ENCODE measurements at places on chromosomes 5 and 9. TPM values are rescaled to one million over a fixed set of nuclear protein-coding genes. Genes with fewer than 3 reads are reported as not detected.

- DNase-seq, result peak; percentile 20
Measured at GRCh38 chr5:98341038-98342032, 432.1 kb upstream of the RGMB start.

DNA sequence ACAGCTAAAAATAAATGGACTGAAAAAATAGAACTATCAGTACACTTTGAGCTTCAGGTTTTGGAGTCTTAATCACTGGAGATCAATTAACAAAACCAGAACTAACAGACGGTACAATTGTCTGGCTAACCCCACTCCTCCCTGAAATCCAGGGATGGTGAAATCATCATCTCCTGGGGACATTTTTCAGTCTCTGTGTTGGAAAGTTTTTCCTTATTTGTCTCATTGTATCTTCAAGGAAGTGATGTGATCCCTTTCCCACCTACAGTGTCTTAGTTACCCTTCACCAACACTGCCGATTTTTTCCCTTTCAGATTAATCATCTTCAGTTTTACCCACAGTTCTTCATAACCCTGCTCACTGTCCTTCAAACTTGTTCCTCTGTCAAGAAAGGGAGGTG is 81.9 kb downstream of the MAP1B start:
- no peak for DNase-seq

GRCh38 chr5:159844267-159845121 is 71.8 kb upstream of the ADRA1B start:
- no peak for DNase-seq

DNA sequence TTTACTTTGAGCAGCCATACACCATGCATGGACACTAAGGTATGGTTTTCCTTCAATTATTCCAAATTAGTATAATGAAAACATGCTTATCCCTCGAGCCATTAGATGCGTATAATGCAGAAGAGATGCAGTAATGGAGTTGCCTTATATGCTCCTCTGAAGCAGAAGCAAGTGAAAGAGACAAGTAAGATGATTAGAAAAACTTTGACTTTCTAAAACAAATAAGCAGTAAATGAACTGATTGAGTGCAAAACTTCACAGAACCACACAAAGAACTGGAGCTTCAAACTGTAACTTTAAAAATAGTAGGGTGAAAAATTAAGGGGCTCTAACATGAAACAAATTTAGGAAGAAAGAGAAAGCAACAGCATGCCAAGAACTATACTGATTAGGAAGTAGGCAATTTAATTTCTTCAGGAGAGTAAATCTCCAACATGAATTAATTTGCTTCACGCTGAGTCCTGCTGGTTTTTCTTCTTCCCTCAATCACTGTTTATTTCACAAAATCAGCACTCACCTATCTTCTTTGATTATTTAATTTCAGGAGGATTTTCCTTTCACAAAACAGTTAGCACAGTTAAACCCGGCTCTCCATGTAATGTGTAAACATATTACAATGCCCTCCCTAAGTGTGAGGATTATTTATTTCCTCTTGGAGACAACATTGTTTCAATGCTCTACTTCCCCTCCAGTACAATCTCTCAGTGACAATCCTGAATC is 90.3 kb upstream of the PAM start:
- DNase-seq, result no peak

DNA sequence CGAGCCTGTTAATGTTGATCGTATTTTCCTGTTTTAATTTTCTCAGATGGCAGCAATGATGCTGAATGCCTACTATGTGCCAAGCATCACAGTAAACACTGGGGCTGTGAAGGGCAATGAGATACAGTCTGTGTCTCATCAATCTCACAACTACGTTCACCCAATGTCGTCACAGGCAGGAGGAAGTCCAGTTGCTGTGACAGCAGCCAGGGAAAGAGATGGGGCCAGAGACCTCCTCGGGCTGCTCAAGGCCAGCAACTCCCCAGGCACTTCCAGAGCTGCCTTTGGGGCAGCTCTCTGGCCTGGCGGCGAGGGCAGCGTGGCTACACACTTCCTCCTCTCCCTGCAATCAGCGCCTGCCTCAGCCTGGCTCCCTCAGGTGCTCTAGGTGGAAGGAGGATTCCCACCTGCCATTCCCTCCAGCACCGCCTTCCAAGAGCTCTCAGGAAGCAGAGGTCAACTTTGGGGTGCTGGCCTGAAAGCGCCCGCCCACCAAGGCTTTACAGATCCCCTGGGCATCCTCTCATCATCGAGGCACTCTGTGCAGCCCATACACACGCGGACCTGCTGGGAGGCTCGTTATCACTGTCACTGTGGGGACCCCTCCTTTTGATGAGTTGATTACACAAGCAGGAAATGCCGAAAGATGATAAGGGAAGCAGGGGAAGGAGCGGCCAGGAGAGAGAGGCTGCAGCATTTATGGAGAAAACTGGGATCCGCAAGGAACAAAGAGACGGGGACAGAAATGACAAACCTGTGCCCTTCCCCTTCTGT is 159.2 kb downstream of the ZDHHC21 start:
- DNase-seq, result no peak

DNA sequence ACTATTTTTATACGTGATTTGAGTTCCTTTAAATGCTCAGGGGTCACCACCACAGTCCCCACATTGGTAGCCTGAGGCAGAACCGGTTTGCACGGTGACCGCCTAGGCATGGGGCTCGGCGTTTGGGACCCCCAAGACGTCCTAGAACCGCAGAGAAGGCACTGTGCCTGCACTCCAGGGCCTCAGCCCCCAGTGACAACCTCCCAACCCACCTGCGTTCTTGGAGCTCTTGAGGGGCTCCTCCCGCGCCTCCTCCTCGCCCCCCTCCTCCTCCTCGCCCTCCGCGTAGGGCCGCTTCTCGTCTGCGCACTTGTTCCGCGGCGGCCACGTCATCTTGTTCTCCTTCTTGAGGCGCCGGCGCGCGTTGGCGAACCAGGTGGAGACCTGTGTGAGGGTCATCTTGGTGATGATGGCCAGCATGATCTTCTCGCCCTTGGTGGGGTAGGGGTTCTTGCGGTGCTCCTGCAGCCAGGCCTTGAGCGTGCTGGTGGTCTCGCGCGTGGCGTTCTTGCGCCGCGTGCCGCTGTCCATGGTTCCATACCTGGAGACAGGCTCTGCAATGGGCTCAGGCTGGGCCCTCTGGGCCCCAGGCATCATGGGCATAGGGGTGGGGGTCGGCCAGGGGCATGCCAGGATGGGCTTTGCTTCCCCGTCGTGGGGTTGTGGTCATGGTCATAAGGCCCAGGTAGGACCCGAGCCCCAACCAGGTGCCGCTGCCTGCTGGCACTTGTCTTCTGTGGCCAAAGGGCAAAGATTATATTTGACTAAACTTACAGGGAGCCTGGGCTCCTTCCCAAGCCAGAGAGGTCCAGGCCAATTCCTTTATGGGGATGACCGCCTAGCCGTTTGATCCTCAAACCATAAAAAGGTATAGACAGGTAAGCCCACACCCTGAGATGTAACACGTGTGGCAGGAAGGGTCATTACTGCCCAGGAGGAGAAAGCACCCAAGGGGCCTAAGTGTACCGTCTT is 3.1 kb downstream of the IRX4 start:
- no peak for DNase-seq

DNA sequence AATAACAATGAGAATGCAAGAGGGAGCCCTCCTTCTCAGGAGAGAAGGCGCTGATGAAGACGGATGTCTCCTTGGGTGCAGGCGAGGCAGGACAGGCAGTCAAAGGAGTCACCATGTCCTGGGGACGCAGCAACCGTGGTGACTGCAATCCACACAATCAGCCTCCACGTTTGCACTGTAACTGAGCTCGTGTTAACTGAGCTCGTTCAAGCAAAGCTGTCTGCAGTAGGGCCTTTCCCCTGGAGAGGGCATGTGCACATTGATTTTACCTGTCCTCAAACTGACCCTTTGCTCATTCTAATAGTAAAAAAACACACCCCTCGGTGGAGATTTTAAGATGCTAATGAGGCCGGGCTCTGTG is 2.8 kb downstream of the SARDH start:
- DNase-seq, result no peak

GRCh38 chr5:109656829-109657228 is 32.9 kb upstream of the MAN2A1 start:
- DNase-seq, result peak; percentile 30

- no peak for DNase-seq
Measured at GRCh38 chr5:179914032-179914755, 6.5 kb upstream of the TBC1D9B start.

DNA sequence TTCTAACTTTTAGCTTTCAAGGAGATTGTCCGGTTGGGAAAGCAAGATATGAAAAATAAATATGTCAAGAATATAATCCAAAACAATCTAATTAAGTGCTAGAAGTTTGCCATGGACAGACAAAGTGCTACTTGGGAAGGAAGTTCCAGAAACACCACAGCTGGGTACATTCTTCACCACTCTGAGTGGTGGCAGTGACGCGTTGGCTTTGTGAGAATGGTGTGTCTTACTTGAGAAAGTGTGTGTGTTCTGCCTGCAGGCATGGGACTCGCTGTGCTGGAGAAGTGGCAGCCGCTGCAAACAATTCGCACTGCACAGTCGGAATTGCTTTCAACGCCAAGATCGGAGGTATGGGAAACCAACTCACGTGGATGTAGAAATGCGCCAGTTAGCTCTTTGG is 177.2 kb downstream of the PCSK5 start:
- DNase-seq, result no peak

DNA sequence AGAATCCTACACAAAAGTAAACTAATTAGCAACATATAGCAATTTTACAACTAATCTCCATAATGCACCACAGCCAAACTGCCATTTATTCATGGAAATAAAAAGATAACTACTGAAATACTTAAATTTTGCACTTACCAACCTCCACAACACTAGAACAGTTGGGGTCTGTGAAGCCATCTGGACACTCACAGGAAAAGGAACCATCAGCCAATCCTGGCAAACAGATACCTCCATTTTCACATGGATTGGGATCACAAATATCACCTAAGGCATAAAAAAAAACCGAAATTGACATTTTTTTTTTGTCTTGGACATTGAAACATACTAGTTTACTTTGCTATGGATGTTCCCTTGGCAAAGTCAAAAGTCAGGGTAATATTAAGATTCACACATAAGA is 130.7 kb downstream of the EDIL3 start:
- no peak for DNase-seq

GRCh38 chr5:141516672-141517025 is 27.8 kb downstream of the PCDHGC5 start:
- no peak for DNase-seq

DNA sequence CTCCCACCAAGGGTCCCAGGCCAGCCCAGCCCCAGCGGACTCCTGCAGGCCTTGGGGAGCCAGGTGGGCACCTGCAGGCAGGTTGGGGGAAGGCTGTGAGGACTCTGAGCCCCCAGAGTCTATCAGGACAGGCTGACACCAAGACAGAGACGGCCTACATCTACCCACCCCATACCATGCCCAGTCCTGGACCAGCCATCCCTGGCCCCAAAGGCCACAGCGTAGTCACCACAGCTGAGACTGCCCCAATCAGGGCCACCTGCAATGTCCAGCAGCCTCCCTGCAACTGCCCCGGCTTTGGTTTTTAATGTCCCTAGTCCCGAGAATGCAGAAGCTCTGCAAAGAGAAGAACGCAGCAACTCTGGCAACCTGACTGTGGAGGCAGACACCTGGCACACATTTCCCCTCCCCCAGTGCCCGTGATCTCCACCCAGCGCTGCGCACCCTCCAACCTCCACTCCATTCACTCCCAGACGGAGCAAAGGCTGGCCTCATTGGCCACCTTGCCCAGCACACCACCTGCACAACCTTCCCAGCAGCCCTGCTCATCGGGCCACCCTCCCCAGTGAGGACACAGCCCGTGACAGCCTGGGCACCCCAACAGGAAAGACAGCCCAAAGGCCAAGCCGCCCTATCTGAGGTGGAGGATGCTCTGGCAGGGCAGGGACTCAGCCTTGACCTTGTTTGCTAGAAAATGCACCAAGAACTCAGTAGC is 14.9 kb downstream of the ADAMTS2 start:
- no peak for DNase-seq

GRCh38 chr5:9283473-9283872 is 262.4 kb downstream of the SEMA5A start:
- DNase-seq, result peak; percentile 21

DNA sequence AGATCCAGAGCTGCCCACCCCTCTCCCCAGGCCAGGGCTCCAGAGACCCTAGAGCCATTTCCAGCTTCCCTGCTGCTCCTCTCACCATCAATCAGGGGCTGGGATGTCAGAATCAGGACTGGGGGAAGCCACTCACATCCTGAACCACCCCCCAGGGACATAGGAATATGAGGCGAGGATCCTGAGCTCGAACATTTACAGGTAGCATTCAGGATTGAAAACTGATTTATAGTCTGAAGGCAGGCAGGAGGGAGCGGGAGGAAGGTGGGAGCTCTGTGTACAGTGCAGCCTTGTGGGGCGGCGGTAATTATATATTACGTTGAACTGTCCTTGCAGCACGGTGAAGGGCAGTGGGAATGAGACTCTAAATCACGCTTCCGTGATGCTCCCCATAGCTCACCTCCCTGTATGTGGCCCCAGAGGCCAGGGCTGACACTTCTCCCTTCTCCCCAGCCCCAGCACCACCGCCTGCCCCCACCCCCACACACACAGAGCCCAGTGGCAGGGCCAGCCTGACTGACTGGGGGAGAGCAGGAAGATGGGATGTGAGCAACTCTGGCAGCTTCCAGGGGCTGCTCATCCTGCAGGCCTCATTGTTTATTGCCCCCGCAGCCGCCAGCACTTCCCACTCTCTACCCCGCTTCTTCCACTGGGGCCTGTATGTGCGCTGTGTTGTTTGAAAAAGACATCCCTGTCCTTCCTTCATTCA is 76.0 kb upstream of the HSPA9 start:
- DNase-seq, result no peak

- DNase-seq, result no peak
Measured at GRCh38 chr9:95055851-95056551, 261.5 kb downstream of the FANCC start.

PCA3 gene
- not detected for total RNA-seq

CLIC3 gene
- not detected for total RNA-seq

FOXE1 gene
- not detected for total RNA-seq

LEAP2 gene
- 9.6 TPM for total RNA-seq

FSD1L gene
- total RNA-seq, result 6.0 TPM

SNCB gene
- total RNA-seq, result not detected

ACTBL2 gene
- total RNA-seq, result not detected

TEX48 gene
- not detected for total RNA-seq

F2RL1 gene
- 17.5 TPM for total RNA-seq

GRM6 gene
- total RNA-seq, result not detected

LOX gene
- total RNA-seq, result 6.6 TPM

FBXO38 gene
- 45.7 TPM for total RNA-seq

All from body of pancreas (tissue), 4 donors.